ENCODE measurements at places on chromosomes 3 and 15. TPM values are rescaled to one million over a fixed set of nuclear protein-coding genes. Genes with fewer than 3 reads are reported as not detected.

DNA sequence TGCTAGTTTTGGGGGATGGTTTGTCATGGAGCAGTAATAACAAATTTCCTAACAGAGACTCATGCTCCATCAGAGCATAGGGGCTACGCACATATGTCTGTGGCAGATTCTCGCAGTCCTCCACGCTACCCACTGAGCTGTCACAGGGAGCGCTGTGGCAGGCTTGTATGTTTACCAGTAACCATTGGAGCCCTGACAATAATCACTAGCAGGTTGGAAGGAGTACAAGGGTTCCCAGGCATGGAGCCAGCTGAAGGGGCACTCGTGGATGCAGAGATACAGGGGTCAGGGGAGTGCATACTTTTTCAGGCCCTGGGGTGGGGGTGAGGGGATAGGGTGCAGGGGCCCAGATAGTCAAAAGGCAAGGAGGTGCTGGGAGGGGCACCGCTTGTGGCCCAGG is 7.9 kb upstream of the GP9 start:
- H3K4me3 ChIP-seq = no peak overlapping the region
- H3K36me3 ChIP-seq = no peaks in the 10 kb centered on the region
- peak overlapping the region; percentile 73 for H3K27ac ChIP-seq
- H3K27me3 ChIP-seq = no peaks in the 10 kb centered on the region
- peaks cover 24% of the 10 kb centered on the region for H3K4me1 ChIP-seq

RBP2 gene
- 4.4 TPM for total RNA-seq

NANOGP8 gene
- 8.4 TPM for total RNA-seq

GOLGA6L6 gene
- not detected for total RNA-seq

C3orf70 gene
- 1.0 TPM for total RNA-seq

DNA sequence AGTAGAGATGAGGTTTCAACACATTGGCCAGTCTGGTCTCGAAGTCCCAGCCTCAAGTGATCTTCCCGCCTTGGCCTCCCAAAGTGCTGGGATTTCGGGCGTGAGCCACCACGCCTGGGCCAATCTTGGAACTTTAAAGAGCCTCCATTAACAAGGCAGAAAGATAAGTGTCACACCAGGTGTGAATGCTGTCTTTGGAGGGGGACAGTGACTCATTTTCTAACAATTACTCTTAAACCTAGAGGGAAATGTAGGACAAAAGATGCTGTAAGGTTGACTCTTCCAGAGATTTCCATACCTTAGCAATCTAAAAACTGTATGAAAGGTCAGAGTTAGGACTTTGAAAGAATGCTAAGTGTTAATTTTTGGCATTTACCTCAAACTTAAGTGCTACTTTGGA is 84.9 kb downstream of the FNDC3B start:
- peak overlapping the region; percentile 67 for H3K27ac ChIP-seq
- no peaks in the 10 kb centered on the region for H3K27me3 ChIP-seq
- no peaks in the 10 kb centered on the region for H3K36me3 ChIP-seq
- no peak overlapping the region for H3K4me3 ChIP-seq

DNA sequence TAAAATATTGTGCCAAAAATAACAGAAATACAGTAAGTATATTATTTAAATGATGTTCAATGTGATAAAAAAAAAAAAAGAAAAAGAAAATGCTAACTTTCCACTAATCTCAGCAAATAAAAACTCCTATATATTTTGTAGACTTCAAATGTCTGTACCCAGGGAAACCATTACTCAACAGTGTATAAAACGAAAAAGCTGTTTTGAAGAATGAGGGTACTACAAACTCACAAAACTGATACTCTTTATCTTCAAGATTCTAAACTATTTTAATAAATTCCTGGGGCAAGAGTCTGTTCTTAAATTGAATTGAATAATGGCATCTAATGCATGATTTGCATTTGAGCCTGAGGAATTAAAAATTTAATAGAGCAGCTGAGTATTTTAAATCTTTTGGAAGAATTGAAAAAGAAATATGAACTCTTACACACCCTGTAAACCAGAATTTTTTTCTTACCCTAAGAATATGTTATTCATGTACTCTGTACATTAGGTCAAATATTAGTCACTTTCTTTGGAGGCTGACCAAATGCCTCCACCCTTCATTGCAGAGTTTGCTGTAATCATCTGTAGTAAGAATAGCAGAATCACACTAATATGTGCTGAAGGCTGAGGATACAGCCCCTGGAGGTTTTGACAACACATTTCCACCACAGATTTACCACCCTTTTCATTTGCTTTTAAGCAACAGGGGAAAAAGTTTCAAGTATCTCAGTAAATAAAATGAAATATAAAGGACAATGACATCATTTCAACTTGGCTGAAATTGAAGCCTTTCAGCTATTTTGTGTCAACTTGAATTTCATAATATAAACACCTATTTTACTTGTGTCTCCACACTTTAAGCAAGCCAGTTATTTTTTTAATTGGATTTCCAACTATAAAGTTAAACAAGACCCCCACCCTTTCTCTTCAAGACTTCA is 79.7 kb downstream of the FBN1 start:
- H3K4me3 ChIP-seq = no peak overlapping the region
- H3K27me3 ChIP-seq = no peaks in the 10 kb centered on the region
- H3K27ac ChIP-seq = no peak overlapping the region
- no peaks in the 10 kb centered on the region for H3K4me1 ChIP-seq
- no peaks in the 10 kb centered on the region for H3K36me3 ChIP-seq
- no peak for DNase-seq

GRCh38 chr3:94431876-94432570 is 369.2 kb downstream of the NSUN3 start:
- no peak overlapping the region for H3K4me3 ChIP-seq
- H3K36me3 ChIP-seq = no peaks in the 10 kb centered on the region
- DNase-seq = no peak
- no peaks in the 10 kb centered on the region for H3K4me1 ChIP-seq
- H3K27me3 ChIP-seq = no peaks in the 10 kb centered on the region

KLHL24 gene
- total RNA-seq = 157 TPM

SI gene
- total RNA-seq = not detected

- no peaks in the 10 kb centered on the region for H3K27me3 ChIP-seq
- peak overlapping the region; percentile 87 for H3K4me3 ChIP-seq
- peaks cover 6% of the 10 kb centered on the region for H3K36me3 ChIP-seq
- H3K27ac ChIP-seq = peak overlapping the region; percentile 94
- no peak for DNase-seq
Measured at GRCh38 chr3:51500632-51501131, 867 bp upstream of the DCAF1 start.

Data from upper lobe of left lung (tissue), 6 donors.